ENCODE measurements at places on chromosomes 1 and 21. TPM values are rescaled to one million over a fixed set of nuclear protein-coding genes. Genes with fewer than 3 reads are reported as not detected.

The FAM3B gene
- not detected for total RNA-seq

The MCOLN3 gene
- 3.6 TPM for total RNA-seq

The INKA2 gene
- total RNA-seq: 2.1 TPM

The MYOM3 gene
- 6.2 TPM for total RNA-seq

The CLCA4 gene
- not detected for total RNA-seq

The OR2T3 gene
- not detected for total RNA-seq

The CHI3L1 gene
- total RNA-seq: not detected

The LYST gene
- total RNA-seq: 4.0 TPM

The SDF4 gene
- 130 TPM for total RNA-seq

The TMEM52 gene
- total RNA-seq: 1.2 TPM

The ZMYND12 gene
- total RNA-seq: 0.63 TPM

Data from A549 treated with AZD2906 at 1 μM for 4 hours (cell line).